ENCODE measurements at places on chromosomes 5 and 9.
A peak's percentile ranks its signal among the peaks of the same experiment; 100 is the strongest.

DNA sequence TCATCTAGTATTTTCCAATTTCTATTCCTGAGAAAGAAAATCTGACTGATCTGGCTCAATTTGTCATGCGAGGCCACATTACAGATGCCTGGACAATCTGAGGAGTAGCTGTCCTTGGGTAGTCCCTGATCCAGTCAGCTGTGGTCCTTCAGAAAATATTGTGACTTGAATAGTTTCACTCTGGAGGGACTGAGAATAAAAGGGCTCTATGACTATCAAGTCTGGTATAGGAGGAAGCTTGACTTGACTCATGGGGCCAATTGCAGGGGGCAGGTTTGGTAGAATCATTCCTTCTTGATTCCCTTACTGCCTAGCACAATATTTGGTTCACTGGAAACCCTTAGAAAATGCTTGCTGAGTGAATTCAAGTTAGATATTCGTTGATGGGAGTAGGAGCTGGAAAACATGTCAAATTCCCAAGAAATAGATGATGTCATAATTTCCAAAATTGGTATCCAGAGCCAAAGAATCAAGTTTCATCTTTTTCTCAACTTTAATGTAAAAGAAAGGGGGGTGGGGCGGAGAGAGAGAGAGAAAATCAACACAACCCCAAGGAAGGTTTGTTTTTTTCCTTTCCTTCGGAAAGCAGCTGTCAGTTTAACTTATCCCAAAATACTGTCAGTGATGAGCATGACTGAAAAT lies 32.4 kb upstream of the STX17 start:
- peaks cover 2% of the 10 kb centered on the region for H3K27me3 ChIP-seq
- peak overlapping the region; percentile 76 for H3K27ac ChIP-seq
- DNase-seq: no peak
- peaks cover 27% of the 10 kb centered on the region for H3K4me1 ChIP-seq
- H3K4me3 ChIP-seq: no peak overlapping the region

GRCh38 chr5:149297340-149298025 lies 25.8 kb downstream of the AFAP1L1 start:
- no peaks in the 10 kb centered on the region for H3K4me1 ChIP-seq
- no peak for DNase-seq
- H3K27me3 ChIP-seq: peaks cover 12% of the 10 kb centered on the region
- H3K36me3 ChIP-seq: no peaks in the 10 kb centered on the region
- H3K4me3 ChIP-seq: no peak overlapping the region

DNA sequence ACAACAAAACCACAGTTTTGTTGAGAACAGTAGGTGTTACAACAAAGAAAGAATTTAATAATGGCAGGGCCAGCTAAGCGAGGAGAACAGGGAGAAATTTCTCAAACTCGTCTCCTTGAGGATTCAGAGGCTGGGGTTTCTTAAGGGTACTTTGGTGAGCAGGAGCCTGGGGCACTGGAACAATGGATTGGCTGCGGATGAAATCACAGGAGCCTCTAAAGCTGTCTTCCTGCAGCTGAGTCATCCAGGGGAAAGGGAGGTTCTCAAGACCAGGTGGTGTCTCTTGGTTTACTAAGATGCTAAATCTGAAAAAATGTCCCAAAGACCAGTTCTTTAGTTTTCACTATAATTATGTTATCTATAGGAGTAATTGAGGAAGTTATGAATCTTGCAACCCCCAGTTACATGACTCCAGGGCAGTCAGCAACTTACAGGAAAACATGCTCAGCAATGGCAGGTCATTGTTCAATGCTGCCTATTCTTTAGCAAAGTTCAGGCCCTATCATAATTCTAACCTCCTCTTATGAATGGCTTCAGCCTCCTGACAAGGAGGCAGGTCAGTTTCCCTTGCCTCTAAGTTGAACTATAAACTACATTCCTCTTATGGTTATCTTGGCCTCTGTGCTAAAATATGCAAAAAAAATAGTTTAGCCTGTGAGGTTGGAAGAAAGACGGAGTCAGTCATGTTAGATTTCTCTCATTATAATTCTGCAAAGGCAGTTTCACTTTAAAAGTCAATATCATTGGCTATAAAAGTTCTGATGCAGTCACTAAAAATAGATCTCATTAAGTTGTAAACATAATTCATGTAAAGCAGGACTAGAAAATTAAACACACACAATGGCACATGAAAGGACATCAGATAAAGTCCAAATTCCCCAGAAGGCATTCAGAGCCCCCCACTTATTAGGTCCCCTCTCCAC lies 63.3 kb upstream of the CKS2 start:
- no peaks in the 10 kb centered on the region for H3K36me3 ChIP-seq
- no peak overlapping the region for H3K27ac ChIP-seq
- peaks cover 17% of the 10 kb centered on the region for H3K27me3 ChIP-seq
- no peaks in the 10 kb centered on the region for H3K4me1 ChIP-seq
- no peak for DNase-seq

DNA sequence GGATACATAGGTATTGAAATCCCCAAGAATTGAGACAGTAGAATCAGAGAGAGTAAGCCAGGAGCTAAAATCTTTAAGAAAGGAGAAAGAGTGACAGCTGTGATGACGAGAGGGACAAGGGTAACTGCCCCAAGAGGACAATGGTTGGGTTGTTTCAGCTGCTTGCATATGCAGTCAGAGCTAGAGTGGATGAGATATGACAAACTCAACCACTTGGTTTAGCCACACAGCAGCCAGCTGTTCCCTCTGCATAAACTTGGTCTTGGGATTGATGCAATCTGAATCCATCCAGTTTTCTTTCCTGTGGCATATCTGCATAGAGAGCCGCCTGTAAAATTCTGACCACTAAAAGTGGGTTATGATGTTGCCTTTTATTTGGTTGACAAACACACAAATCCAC lies 100.7 kb downstream of the ZNF622 start:
- H3K4me1 ChIP-seq: no peaks in the 10 kb centered on the region
- no peaks in the 10 kb centered on the region for H3K36me3 ChIP-seq
- H3K4me3 ChIP-seq: no peak overlapping the region
- no peaks in the 10 kb centered on the region for H3K27me3 ChIP-seq

DNA sequence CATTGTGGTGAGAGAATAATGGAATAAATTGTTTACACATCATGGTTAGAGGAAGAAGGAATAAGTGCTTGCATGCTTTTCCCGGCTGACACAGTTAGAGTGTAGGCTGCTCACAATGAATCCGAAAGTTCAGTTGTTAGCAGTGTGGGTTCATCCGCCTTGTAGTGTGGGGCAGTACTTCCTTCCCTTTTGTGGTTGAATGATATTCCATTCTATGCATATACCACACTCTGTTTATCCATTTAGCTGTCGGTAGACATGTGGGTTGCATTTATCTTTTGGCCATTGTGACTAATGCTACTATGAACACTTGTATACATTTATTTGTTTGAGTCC lies 84.0 kb downstream of the COL5A1 start:
- peaks cover 11% of the 10 kb centered on the region for H3K4me1 ChIP-seq
- H3K36me3 ChIP-seq: no peaks in the 10 kb centered on the region
- H3K4me3 ChIP-seq: no peak overlapping the region
- no peak for DNase-seq
- H3K27me3 ChIP-seq: peaks cover 6% of the 10 kb centered on the region

DNA sequence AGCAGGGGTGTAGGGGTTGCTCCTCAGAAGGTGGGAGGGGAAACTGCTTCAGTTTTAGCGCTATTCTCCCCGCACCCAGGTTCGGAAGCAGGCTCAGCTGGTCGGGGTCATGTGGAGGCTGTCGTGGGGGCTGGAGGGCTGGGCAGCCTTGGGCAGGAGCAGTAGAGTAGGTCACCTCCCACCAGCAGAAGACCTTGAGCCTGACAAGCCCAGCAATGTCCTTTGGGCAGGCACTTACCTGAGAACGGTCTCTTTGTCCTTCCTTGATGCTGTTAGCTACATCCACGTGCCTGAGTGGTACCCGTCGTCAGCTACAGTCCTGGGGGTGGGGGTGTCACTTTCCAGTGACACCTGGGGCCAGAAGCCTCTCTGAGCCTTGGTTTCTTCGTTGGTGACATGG lies 20.3 kb downstream of the ENHO start:
- H3K4me3 ChIP-seq: no peak overlapping the region
- DNase-seq: no peak
- no peak overlapping the region for H3K27ac ChIP-seq
- H3K27me3 ChIP-seq: no peaks in the 10 kb centered on the region
- H3K4me1 ChIP-seq: peaks cover 10% of the 10 kb centered on the region
- no peaks in the 10 kb centered on the region for H3K36me3 ChIP-seq

DNA sequence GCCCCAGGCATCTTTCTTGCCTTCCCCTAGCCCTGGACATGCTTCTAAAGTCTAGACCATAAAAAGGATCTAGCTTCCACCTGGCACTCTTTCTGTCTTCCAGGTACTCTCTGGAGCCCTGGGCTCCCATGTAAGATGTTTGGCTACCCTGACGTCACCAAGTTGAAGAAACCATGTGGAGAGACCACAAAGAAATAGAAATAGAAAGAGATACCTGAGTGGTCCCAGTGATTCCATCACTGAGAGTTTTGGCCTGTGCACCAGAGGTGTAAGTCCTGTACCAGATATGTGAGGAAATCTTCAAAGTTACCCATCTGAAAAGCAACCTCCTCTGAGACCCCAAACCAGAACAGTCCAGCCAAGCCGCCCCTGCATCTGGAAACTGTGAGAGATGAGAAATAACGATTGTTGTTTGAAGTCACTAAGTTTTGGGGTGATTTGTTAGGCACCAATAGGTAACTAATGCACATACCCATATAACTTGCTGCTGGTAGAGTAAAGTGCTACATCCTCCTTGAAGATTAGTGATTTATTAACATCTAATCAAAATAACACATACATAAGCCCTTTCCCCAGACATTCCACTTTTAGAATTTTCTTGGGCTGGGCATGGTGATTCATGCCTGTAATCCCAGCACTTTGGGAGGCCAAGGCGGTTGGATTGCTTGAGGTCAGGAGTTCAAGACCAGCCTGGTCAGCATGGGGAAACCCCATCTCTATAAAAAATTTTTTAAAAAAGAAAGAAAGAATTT lies 85.7 kb upstream of the LHFPL2 start:
- no peak overlapping the region for H3K27ac ChIP-seq
- no peak for DNase-seq
- H3K27me3 ChIP-seq: peaks cover under 1% of the 10 kb centered on the region
- H3K36me3 ChIP-seq: no peaks in the 10 kb centered on the region
- H3K4me1 ChIP-seq: no peaks in the 10 kb centered on the region
- H3K4me3 ChIP-seq: no peak overlapping the region

DNA sequence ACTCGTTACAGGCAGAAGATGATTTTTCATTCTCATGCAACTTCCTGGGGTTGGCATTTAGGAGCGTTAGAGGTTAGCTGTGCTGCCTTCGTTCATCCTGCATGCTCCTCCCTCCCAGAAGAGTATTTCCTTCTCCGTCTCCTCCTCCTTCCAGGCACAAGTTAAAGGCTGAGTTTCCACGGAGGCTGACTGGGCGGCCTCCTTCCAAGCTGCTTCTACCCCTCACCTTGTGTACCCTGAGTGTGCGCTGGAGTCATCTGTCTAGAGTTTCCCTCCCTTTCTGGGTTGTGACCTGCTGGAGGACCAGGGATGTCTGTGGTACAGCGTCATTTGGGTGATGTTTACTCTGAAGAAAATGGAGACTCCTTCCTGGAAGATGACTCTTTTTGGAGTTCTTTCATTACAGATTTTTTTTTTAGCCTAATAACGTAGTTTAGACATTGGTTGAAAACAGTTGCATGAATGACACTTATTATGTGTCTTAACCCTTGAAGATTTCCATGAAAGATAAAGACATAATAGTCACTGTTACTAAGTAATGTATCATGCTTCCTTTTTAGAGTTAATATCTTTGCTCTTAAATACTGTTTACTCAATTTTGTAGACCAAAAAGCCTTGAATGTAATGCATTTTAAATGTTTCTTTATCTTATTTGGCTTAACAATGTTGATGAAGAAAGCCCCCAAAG lies 146.9 kb downstream of the TENT4A start:
- H3K4me1 ChIP-seq: peaks cover 9% of the 10 kb centered on the region
- no peaks in the 10 kb centered on the region for H3K36me3 ChIP-seq
- no peak for DNase-seq
- H3K27ac ChIP-seq: peak overlapping the region; percentile 71
- no peak overlapping the region for H3K4me3 ChIP-seq

DNA sequence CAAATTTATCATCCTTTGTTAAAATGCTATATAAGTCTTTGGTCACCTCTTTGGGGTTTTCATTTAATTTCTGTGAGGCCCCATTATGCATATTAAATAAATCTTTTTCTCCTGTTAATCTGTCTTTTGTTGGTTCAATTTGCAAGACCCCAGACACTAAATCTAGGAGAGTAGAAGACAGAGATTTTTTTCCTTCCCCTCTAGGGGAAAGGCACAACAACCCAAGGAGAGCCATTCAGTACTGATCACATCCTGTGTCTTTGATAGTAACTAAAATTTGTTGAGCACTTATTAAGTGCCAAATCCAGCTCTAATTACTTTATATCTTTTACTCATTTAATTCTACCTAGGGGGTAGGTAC lies 74.4 kb downstream of the ALDH7A1 start:
- H3K4me1 ChIP-seq: no peaks in the 10 kb centered on the region
- no peak overlapping the region for H3K4me3 ChIP-seq
- no peak for DNase-seq
- H3K36me3 ChIP-seq: no peaks in the 10 kb centered on the region
- H3K27ac ChIP-seq: no peak overlapping the region
- H3K27me3 ChIP-seq: peaks cover 7% of the 10 kb centered on the region

DNA sequence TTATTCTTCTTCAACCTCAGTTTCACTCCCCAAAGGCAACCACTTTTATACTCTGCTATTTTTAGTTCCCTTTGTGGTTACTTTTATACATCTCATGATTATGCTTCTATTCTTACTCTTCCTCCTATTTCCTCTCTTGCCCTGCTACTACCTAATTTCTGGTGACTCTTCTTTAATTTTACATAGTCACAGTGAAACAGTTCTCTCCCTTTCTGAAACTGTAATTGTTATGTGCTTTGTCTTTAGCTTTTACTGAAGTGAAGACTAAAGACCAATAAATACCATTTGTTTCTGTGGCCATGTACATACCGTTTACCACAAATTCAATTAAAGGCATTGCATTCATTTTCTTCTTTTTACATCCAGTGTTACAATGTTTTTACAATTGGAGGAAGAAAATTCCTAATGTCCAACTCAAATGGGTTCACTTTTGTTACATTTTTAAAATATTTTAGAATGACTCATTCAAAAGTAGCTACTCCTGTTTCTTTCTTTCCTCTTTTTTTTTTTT lies 410.6 kb downstream of the PSAT1 start:
- peaks cover 3% of the 10 kb centered on the region for H3K4me1 ChIP-seq
- no peaks in the 10 kb centered on the region for H3K36me3 ChIP-seq
- H3K27ac ChIP-seq: no peak overlapping the region

Data from activated T-helper 2 cell treated with anti-CD3 and anti-CD28 coated beads, Interferon-gamma antibody, Interleukin-2, Interleukin-4, amounts not matched to agents 10 μg/mL and 5 μg/mL and 100 μg/mL, durations not matched to agents 14 hours and 24 hours and 36 hours (primary cell).